ENCODE measurements at places on chromosomes 6 and 20.
A peak's percentile ranks its signal among the peaks of the same experiment; 100 is the strongest.

GRCh38 chr6:44642870-44643522 lies 255.5 kb downstream of the CDC5L start:
- no peak for DNase-seq

DNA sequence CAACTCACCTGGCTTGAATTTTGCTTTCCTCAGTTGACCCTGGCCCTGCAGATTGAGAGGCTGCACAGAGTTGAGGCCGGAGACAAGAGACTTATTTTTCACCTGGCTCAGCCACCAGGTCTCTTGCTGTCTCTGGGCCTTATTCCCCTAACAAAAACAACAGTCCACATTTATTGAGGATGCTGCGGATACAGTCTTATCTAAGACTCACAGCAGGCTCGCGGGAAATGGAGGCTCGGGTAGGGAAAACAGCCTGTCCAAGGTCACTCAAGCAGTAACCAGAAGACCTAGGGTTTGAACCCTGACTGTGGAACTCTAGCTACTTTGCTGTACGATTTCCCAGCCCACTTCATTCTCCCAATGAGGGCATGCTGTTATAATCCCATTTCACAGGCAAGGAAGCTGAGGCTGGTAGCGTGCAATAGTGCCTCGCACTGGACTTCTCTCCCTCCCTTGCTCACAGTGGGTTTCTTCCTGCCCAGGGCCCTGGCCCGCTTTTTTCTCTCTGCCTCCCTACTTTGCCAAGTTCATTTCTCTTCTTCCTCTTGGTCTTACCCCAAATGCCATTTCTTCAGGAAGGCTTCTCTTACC lies 57.7 kb downstream of the RBM38 start:
- DNase-seq, result no peak

DNA sequence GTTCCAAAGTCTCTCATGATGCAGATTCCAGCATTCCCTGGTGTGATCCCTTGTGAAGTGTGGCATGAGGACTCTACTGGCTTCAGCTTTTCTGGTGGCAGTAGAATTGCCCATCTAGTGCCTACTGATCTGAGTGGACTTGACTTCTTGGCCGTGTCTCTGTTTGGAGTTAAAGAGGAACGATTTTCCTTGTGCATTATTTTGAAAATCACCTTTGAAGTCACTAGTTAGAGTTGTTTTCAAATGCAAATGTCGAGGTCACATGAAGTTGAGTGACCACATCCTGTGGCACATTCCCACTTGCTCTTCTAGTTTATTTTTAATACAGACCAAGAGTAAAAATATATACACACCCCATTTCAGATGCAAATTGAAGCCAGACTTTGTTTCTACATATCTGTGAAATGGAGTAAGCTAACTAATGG lies 270.7 kb upstream of the TAB2 start:
- DNase-seq, result no peak

DNA sequence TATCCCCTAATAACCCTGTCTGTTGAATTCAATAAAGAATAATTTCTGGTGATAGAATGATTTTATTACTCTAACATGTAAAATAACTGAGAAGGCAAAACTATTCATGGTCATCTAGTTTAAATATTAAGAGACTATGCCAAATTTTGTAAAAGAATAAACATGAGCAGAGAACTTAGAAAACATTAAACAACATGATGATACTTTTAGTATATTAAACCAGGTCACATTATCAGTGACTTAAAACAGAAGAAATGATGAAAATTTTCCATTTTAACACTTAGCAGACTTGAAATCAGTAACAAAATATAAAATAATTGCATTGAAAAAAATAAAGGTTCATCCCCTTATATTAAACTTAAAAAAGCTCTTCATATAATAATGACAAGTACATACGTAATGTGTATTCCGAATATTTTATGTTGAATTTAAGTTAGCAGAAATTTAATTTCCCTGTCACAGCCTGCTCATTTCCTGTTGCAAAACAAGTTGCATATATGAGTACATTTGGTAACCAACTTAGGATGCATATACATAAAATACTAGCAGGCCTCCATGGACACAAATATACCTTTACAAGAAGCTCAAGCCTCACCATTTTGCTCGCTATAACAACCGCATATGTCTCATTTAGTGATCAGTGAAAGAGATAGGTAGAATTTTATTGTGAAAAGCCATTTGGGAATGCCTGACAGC lies 40.6 kb downstream of the DTNBP1 start:
- DNase-seq, result no peak

- peak; percentile 68 for DNase-seq
Observed at GRCh38 chr6:105759015-105759414, 327.1 kb upstream of the PRDM1 start.

DNA sequence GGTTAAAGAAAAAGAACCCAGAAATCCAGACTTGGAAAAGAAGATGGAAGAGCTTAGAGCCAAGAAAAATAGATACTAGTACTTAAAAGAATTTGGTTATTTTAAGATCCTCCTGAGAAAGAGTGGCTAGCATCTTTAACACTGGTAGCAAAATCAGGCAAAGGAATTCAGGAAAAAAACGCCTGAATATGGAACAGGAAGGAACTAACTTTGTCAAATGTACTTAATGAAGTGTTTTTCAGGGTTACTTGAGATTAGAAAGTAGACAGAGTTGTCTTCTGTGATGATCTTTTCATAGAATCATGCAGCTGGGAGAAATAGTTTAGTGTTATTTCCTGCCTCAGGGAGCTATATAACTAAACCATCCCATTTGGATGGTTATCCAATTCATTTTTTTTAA lies 50.8 kb upstream of the SASH1 start:
- no peak for DNase-seq

DNA sequence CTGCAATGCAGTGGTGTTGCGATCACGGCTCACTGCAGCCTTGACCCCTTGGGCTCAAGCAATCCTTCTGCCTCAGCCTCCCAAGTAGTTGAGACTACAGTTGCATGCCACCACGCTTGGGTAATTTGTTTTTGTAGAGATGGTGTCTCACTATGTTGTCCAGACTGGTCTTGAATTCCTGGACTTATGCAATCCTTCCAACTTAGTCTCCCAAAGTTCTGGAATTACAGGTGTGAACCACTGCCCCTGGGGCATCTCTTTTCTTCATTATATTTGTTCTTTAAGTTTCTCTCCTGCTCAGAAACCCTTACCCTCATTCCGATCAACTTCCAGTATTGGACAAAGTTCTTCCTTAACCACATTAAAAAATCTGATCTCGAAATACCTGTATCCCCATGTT lies 44.7 kb upstream of the DEK start:
- no peak for DNase-seq

GRCh38 chr6:66662721-66663507 lies 955.9 kb upstream of the EYS start:
- DNase-seq, result no peak

DNA sequence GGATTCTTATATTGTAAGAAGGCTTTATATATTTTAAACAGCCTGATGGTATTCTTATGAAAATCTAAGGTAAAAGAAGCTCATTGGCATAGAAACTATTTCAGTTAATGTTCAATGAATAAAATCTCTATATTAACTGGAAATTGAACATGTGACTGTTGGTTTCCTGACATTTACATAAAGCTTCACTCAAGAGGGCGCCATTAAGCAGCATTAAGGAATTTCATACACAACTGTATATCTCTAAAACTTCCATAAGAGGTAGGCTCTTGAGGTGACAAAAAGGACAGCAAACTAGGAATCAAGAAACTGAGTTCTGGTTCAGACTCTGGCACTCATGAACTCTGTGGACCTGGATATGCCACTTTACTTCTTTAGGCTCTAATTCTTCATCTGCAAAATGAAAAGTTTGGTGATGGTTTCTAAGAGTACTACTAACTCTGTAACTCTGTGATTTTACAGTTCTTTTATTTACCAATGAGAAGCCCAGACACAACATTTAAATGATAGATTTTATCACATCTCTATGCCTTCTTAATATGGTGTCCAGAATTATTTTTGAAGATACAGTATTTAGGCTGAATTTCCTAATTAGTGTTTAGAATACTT lies 147.5 kb downstream of the FLRT3 start:
- DNase-seq, result no peak

- DNase-seq, result peak; percentile 66
Observed at GRCh38 chr6:113122060-113122459, 735.1 kb upstream of the MARCKS start.

DNA sequence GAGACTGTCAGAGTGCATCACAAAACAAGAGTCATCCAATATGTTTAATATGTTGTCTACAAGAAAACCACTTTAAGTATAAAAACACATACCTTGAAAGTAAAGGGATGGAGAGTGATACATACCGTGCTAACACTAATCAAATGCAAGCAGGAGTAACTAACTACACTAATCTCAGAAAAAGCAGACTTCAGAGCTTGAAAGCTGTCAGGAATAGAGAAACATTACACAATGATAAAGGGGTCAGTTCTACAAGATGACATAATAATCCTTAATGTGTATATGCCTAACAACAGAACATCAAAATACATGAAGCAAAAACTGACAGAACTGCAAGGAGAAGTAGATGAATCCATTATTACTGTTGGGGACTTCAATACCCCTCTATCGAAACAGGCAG lies 59.7 kb upstream of the SMIM29 start:
- DNase-seq, result no peak

DNA sequence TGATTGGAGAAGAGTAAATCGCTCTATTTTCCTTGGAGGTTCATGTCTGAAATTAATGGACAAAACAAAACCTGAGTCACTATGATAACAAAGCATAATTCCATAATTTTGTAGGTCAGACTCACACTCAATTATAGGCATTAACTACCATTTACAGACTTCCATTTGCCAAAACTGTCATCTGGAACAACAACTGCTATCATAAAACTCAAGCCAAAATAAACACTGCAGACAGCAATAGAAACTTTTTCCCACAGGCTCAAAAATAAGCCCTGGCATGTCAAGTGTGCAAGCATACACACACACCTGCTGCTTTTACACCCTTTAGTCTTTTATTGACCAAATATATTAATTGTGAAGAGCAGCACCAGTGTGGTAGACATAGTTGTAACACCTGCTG lies 7.1 kb downstream of the MRPS10 start:
- no peak for DNase-seq

- no peak for DNase-seq
Observed at GRCh38 chr6:46736906-46737305, 1.7 kb upstream of the PLA2G7 start.

DNA sequence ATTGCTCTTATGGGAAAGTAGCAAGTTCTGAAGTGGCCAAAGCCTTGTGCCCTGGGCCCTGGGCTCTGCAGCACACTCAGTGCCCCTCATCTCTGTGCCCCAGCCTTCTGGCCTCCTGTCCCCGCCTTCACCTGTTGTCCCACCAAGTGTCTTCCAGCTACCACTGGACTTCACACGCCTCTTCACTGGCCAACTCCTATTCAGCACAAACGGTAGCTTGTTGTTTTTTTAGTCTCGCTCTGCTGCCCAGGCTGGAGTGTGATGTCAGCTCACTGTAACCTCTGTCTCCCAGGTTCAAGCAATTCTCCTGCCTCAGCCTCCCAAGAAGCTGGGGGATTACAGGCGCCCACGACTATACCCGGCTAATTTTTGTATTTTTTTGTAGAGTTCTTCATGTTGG lies 4.8 kb downstream of the CCHCR1 start:
- no peak for DNase-seq

- DNase-seq, result no peak
Observed at GRCh38 chr20:48586730-48587129, 241.1 kb downstream of the PREX1 start.

DNA sequence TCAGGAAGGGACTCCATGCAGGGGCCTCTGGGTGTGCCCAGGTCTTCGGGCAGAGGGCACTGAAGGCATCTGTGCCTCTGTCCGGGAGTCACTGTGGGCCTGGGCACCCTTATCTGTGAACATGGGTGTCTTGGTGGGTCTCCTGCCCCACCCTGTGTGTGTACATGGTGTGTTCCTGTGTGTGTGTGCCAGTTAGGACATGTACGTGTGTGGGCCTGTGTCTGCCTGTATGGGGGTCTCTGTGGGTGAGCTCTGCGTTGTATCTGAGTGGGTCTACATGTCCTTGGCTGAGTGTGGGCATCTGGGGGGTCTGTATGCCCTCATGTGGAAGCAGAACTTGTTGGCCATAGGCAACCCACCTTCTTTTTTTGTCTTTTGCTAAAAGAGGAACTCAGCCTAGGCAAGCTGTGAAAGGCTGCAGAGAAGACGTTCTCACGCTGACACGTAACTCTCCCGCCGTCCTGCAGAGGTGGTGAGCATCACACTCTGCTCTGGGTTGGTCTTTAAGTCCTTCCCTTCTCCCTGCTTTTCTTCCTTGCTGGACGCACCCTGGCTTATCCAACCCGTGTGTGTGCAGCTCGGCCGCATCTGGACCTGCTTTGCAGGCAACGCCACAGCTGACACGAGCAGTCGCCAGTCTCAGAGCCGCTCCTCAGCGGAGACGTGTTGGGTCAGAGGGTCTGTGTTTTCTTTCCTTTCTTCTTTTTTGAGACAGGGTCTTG lies 532 bp upstream of the NPBWR2 start:
- no peak for DNase-seq

GRCh38 chr20:40551125-40551530 lies 137.9 kb downstream of the MAFB start:
- no peak for DNase-seq

- no peak for DNase-seq
Observed at GRCh38 chr20:13736436-13737191, 48.1 kb downstream of the ESF1 start.

Data from epithelial cell of prostate (primary cell).